ENCODE measurements at places on chromosomes 1 and 21.

DNA sequence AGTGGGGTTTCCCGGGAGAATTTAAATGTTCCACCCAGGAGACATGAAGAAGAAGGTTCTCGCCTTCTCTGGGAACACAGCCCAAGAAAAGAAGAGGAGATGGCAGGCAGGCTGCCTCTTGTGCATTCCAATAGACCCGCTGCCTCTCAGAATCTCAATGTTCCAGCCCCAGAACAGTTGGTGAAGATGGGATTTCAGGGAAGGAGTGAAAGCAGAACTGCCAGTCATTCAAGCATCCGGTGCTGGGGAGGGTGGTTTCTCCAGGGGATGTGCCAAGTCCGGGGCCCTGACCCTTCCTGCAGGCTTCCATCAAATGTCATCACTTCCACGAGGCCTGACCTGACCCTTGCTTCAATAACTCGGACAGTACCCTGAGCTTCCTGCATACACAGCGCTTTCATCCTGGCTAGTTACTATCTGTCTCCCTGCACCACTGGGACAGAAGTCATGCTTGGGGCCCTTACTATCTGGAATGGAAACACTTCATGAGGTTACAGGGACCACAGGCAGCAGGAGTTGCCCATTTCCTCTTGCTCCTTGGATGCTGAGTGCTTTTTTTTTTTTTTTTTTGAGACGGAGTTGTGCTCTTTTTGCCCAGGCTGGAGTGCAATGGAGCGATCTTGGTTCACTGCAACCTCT is 386.6 kb upstream of the POU3F1 start:
- no peak for DNase-seq

DNA sequence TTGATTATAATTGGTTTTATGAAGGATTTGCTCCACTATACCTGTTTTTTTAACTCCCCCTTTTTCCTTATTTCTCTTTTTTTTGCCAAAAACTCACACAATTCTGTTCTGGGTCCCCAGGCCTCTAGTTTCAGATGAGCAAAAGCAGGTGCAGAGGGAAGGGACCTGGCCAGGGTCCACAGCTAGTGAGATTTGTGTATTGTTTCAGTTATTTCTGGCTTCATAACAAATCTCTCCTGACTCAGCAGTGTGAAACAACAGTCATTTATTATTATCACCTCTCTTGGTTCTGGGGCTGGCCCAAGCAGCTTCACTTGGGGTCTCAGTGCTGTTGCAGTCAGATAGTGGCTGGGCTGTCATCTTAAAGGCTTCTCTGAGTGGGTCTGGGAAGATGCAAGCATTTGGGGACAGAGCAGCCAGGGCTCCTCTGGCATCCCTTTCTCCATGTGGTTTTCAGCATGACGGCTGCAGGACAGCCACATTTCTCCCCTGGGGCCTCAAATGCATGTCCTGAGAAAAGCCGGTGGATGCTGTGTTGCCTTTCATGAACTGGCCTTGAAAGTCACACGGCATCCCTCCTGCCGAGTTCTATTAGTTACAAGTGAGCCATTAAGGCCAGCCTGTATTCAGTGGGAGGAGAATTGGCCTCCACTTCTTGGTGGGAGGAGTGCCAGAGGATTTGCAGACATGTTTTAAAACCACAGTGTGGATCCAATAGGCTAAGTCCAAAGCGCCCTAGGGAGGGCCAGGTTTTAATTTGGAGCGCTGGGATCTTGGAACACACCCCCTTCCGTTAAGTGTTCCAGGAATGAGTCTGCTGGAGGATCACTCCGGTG is 137.1 kb downstream of the CAMTA1 start:
- DNase-seq: no peak

DNA sequence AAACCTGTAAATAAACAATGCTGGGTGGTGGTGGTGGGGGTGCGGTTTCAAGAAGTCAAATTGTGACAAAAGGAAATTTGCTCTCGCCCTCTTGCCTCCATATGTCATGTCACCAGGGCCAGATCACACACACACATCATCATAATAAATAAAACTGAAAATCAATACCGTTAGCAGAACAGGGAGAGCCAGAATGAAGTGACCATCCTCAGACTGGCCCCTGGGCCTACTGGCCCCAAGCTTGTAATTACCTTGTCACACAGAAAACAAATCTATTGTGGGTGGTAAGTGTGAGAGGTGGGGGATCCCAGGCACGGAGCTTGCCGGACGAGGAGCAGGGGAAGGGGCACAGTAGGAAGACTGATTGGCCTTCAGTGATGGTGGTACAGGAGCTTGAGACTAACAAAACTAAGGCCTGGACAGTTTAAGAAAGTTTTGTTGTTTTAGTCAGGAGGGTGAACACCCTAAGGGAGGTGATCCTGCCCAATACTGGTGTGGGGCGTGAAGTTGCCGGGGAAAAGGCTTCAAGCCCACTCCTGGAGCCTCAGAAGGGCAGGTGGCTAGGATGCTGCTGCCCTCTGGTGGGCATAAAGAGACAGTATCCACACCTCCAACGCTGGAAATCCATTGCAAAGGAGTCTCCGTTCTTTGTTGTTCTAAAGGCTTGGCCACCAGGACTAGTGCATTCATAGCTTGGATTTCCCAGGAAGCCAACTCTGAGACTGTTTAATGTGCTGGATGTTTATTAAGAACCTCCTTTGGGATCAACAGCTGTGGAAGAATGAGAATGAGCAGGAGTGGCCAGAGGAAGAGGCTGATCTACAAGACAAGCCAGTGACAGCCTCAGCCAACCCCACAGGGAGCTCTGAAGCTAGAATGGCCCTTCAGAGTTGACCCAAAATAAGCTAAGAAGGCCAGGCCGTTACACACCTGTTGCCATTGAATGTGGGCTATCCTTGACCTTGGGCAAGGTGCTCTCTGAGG is 8.1 kb upstream of the C1orf216 start:
- DNase-seq: peak; percentile 58

DNA sequence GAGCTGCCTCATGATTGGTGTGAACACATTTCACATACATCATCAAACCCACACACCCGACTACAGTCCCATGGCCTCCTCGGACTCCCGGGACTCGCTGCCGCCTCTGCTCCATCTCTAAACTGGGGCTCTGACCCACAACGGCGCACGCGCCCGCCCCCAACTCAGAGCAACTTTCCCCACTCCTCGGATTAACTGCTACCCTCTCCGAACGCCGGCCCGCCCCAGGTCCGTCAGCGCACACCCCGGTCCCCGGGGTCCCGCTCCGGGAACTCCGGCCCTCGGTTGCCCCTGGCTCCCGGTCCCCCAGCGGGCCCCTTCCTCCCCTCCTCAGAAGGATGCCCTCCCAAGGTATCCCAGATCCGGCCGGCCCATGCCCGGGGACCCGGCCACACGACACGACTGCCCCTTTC is 740 bp downstream of the DSTYK start:
- DNase-seq: peak; percentile 66

Measured in suppressor macrophage treated with lipopolysaccharide for 1 hour (primary cell).